ENCODE measurements at places on chromosomes 1 and 21.

GRCh38 chr1:227958617-227959324, 11.0 kb upstream of the WNT9A start:
- no peak for DNase-seq

- DNase-seq: no peak
Observed at GRCh38 chr1:235720544-235720943, 71.0 kb upstream of the GNG4 start.

GRCh38 chr1:226063224-226063976, 884 bp downstream of the H3-3A start:
- DNase-seq: peak; percentile 62

DNA sequence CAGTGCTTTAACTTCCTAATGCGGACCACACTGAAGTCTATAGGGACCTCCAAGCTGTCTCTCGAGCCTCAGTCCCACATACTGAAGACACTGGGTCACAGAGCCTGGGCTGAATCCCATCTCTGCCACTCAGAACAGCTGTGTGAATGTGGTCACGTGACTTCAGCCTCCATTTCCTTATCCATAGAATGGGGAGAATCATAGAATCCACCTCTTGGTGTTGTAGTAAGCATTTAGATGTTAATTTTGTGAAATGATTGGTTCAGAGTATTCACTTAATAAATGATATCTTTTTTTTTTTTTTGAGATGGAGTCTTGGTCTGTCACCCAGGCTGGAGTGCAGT, 41.2 kb upstream of the LYST start:
- DNase-seq: no peak

- no peak for DNase-seq
Observed at GRCh38 chr1:110708974-110709440, 34.3 kb upstream of the KCNA3 start.

DNA sequence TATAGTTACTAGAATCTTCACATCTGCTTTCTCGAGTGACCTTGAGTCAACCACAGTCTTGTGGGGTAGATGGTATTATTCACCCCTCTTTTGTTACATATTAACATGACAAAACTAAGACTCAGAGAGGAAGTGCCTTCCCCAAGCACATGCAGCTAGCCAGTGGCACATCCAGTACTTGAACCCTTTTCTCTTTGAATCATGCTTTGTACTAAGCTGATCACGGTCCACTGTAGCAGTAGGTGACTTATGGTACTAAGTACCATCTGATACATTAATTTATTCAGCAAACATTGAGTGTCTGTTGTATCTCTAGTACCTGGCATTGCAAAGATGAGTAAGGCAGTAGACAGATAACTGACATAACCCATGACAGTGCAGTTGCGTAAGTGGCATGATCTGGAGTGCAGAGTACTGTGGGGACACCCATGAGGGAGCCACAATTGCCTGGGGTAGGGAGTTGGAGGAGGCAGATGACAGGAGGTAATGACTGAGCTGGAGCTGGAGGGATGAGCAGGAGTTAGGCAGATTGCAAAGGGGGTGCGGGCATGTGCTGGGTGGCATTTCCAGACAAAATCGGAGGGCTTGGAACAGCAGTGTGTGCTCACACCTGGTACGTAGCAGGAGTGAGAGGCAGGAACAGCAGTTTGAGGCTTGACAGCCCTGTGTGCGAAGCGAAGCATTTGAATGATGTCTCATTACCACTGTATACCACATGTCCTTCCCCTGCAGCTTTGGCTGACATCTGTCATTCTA, 29.8 kb downstream of the UCK2 start:
- no peak for DNase-seq

- DNase-seq: no peak
Observed at GRCh38 chr1:154938604-154939399, 2.3 kb upstream of the PMVK start.

DNA sequence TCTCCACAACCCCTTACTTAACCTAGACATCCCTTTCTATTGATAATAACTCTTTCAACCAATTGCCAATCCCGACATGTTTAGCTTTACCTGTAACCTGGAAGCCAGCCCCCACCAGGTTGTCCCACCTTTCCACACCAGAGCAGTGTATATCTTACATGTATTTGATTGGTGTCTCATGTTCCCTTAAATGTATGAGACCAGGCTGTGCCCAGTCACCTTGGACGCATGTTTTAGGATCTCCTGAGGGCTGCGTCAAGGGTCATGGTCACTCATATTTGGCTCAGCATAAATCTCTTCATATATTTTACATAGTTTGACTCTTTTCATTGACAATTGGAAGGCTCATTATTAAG, 5.3 kb upstream of the SLC19A1 start:
- DNase-seq: no peak

DNA sequence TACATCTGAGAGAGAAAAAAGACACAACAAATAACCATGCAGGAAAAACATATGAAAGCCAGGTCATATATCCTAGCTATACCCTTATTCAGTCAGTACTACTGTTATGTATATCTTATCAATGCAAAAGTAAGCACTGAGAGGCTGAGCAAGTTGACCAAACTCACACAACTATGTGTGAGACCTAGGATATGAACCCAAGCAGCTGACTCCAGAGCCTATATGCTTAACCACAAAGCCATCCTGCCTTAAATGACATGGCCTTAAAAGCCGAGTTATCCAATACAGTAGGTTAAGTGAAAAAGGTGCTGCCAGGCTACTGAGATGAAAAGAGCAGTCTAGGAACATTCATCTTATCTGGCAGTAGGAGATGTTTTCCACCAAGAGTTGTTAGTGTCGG, 151.6 kb downstream of the RERE start:
- no peak for DNase-seq

DNA sequence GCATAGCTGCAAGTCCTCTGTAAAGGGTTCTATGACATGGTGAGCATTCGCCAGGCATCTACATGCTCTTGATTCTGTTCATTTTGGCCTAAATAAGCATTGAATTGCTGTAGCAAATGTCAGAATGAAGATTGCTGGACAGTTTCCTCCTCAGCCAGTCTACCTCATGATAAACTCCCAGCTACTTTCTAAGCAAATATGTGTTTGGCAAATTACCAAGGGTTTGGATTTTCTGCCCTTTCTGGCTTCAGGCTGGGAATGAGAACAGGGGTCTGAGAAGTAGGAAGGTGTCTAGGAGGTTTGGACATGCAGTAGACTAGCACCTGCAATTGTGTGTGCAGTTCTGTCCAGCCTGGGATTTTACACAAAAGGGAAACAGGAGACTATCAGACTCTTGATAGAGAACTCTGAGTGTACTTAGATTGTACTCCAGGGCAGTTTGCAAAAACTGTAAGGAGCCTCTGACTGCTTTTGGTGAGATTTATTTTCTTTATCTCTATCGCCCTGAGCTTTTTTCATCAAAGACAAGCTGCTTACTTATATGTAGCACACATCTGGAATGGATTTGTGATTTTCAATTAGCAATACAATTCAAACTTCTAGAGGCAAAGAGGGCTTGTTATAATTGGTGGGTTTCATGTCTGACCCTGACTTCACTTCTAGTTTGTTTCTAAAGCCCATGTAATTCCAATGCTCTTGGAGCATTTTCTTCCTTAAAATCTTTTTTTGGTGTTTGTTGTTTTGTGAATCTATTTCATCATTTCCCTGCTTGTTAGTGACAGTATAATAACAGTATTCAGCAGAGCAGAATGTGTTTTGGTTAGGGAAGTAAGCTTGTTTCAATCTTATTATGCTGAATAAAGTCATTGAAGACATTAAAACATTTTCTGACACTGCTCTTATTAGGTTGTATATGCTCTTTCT, 150.8 kb downstream of the VPS13D start:
- DNase-seq: no peak

GRCh38 chr1:175034775-175035174, 11.6 kb upstream of the MRPS14 start:
- DNase-seq: no peak

GRCh38 chr1:37817481-37817880, 9.5 kb upstream of the YRDC start:
- no peak for DNase-seq

GRCh38 chr1:110771245-110772022, 96.7 kb upstream of the KCNA3 start:
- DNase-seq: no peak

- DNase-seq: peak; percentile 64
Observed at GRCh38 chr21:36260030-36260787, 59.8 kb upstream of the MORC3 start.

GRCh38 chr1:205576011-205576410, 55.8 kb downstream of the ELK4 start:
- DNase-seq: no peak

DNA sequence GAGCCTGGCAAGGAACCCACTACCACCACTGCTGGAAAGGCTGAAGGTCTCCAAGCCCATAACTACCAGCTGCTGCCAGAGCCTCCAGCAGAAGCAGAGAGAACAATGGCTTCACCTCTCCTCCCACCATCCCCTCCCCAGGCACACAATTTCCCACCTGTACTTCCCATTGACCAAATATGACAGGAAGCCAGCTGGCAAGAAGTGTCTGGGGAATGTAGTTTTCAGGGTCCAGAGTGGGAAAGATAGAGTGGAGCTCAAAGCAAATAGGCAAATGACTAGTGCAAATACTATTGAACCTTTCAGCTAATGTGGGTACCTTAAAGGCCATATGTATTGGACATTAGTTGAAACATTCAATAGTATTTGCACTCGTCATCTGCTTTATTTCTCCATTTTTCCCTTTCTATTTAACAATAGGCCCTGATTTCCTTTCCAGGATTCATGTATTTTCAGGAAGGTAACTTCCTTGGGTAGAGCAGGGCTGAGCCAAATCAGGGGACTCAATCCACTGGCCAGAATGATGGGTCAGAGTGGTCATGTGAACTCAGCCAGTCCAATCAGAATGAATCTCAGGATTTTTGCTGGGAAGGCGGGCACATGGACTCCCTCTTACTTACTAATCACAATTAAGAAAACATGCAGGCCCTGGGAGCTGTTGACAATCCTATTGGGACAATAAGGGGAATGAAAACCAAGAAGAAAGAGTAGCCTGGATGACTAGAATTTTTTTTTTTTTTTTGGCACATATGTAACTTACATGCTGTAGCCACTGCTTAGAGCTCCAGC, 12.1 kb upstream of the NFYC start:
- no peak for DNase-seq

- no peak for DNase-seq
Observed at GRCh38 chr1:158819461-158820443, 11.4 kb upstream of the MNDA start.

DNA sequence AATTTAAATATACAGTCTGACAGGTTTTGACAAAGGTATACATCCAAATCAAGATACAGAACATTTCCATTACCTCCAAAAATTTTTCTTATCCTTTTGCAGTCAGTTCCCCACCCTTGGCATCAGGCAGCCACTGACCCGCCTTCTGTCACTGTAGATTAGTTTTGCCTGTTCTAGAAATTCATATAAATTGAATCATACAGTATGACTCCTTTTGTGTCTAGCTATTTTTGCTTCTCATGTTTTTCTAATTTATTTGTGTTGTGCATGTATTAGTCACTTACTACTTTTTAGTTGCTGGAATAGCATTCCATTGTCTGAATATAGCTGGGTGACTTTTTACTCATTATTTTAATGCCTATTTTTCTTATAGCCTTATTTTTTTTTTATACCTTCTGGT, 3.8 kb downstream of the UTP25 start:
- DNase-seq: no peak

DNA sequence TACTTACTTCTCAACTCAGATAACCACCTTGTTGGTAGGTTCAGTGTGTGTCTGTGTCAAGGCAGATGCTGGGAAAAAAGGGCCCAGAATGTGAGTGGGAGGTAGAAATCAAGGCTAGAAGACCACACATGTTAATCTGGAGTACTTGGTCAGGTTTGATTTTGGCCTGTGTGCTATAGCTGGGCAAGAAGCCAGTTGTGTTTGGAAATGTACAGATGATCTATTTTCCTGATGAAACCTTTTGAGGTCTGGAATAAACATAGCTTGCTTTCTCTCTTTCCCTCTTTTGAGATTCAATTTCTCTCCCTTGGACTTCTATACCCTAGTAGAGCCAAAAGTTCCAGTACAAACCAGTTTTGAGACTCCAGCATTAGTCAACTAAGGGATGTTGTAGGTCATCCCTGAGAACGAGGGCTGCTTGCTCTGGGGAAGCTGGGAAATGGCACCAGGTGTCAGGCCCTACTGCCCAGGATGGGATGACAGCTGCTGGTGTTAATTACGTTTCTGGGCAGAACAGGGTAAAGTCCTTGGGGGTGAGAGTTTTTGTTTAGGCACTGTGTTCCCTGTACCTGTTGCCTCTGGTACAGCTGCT, 15.8 kb downstream of the MAPKAPK2 start:
- DNase-seq: peak; percentile 68

- no peak for DNase-seq
Observed at GRCh38 chr1:184574588-184574987, 180.1 kb downstream of the EDEM3 start.

DNA sequence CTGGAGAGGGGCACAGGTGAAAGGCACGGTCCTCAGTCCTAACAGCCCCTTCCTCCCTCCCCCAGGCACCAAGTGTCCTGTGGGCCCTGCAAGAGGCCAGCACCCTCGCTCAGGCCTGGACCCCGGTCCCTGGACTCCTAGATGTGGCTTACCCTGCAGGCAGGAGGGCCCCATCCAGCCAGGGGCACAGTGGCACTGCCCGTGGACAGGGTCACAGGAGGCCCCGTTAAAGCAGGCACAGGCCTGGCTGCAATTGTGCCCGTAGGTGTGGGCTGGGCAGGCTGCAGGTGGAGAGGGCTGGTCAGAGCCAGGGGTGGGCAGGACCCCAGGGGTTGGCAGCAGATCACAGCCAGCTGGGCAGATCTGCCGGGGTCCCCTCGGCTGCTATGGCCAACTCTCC, 44.5 kb downstream of the ARHGEF16 start:
- no peak for DNase-seq

DNA sequence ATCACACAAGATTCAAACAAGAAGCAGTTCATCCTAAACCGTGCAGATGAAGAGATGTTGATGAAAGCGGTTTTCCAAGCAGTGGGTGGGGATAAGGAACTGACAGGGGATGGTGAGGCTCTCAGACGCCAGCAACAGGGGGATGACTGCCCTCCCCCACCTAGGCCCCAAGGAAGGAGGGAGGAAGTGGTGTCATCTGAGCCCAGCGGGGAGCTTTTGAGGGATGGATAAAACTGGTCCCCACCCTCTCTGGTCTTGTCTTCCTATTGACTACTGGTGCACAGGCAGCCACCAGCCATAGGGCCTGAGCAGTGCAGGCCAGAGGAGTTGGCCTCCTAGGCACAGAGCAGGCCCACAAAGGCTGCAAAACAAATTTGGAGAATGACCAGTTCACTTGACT, 175.5 kb downstream of the HUNK start:
- DNase-seq: no peak

- no peak for DNase-seq
Observed at GRCh38 chr21:44499631-44500030, 40.4 kb downstream of the KRTAP10-1 start.

- no peak for DNase-seq
Observed at GRCh38 chr1:16944038-16944437, 22.3 kb downstream of the CROCC start.

DNA sequence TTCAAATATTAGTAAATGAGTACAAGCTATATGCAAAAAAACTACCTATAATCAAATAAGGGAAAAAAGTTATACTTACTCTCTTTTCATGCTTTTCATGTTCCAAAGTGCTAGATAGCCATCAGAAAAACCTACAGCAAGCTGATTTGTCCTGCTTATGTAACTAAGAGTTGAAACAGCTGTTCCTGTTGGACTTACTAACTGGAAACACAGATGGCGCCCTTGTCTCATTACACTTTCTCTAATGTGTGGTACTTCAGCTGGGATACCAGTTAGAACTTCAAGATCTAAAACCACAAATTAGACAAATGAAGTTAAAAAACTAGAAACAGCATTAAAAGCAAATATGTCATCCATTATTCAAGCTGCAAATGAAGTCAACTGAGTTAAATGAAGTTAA, 24.3 kb downstream of the AHCTF1 start:
- DNase-seq: peak; percentile 64

GRCh38 chr1:54378157-54378873, 27.9 kb downstream of the SSBP3 start:
- no peak for DNase-seq
